BE2C (cell line): ENCODE measurements at places on chromosomes 1 and 21.

DNA sequence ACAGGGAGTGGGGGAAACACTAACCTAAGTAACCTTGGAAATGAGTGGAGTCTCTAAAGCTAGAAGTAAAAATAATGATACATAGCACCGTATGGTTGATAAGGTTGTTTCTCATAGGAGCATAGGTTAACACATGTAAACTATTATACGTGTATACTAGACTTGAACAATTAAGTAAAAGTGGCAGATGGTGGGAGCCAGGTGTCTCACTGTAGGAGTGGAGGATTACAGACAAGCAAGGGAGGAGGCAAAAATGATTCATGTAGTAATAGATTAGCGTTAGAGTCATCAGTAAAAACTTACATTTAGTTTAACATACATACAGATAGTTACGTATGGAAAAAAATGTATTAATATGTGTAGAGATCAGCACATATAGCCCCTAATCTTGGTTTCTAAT, 138.4 kb upstream of the DSCAM start:
- no peak for DNase-seq

DNA sequence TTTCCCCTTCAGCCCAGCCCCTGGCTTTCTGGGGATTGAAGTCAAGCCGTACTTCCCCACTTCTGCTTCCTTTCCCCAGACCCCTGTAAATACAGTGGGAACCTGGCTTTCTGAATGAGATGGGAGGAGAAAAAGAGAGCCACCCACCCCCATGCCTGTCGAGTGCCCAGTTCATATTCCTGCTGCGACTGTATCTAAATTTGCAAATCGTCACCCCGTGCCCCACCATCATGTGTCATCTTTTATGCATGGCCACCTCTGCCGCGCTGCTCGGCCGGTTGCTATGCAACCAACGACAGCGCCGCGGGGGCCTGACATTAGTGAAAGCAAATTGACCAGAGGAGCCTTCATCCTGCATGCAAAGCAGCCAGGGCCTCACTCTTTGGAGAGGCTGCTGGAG, 143.0 kb downstream of the ELAVL4 start:
- DNase-seq: peak; percentile 40

DNA sequence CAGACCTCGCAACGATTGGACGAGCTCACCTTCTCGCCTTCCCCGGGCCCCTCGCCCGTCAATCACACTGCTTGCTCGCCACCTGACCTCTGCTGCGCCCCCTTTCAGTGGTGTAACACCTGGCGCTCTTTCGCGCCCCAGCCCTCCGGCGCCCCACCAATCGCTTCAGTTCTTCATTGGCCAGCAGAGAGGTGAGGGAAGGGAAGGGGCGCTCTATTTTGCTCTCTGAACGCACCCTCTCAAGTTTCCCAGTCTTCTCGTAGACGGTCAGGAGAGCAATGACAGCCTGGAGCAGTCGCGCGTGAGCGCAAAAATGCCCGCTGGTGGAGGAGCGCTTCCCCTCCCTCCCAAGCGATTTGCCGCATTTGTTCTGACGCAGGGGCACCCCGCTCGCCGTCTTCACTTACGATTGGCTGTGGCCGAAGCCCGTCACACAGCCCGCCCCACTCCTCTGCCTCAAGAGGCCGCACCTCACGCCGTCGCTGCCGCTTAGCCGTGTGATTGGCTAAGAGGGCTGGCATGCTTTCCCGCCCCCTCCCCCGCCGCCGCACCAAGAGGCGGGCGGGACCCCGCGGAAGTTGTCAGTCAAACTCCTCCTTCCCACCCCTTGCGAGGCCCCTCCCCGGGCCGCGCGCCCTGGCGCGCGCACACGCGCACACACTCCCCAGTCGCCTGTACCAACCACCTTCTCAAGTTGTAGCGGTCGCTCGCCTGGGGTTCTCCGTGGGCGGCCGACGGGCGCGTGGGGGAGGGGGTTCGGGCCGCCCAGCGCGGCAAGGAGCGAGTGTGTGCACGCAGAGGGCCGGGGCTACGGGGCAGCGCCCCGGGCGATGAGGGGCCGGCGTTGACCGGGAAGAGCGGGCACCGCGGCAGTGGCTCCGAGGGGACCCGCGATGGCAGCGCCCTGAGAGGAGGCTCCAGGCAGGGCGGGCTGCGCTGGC, at the start of gene PPP2R5A:
TSS of gene PPP2R5A (plus strand) at position 667 of the 941 bp plus-strand sequence. CDS start 701 bp downstream, outside the sequence.
- DNase-seq: peak; percentile 99

DNA sequence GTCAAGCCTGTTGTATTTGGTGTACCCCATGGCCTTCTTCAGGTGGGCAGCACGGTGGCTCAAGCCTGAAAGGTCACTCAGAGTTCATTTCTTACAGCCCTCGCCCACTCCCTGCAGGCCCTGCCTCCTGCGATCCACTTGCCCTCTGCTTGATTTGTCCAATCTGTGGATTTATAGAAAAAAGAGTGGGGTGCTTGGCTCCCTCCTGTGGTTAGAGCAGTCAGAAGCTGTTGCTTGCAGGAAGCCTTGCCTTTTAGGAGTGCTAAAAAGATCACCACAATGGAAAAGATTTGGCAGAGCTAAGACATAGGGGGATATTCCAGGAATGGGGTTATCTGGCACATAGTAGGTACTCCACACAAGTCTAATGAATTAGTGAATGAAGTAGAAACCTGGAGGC, 108.0 kb upstream of the TRABD2B start:
- DNase-seq: no peak

DNA sequence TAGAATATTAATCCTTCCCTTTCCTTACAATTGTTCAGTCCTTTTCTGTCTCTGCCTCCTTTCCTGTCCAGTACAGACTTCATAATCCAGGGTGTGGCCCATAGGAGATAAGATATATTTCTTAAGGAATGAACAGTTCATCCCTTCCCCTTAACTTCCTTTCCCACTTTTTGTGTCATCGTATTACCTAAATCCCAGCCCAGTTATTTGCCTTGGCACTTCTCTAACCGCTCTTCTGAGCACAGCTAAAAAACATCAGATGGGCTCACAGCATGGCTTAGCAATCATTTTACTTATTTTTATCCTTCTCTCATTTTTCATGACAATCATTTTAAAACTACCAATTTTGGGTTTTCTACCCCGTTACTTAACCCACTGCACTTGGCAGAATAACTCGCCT, 39.6 kb downstream of the F3 start:
- no peak for DNase-seq

DNA sequence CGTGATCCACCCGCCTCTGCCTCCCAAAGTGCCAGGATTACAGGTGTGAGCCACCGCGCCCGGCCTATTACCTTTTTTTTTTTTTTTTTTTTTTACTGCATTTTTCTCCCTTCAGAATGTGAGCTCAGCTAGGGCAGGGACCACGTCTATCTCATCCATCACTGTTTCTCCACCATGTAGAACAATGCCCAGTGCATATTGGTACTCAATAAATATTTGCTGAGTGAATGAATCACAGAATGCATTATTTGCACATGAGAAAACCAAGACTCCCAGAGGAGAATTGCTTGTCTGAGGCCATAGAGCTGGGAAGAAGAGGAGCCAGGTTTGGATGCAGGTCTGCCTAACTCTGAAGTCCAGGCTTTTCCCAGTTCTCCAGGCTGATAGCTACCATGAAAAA, 8.2 kb upstream of the SLC9A1 start:
- no peak for DNase-seq

DNA sequence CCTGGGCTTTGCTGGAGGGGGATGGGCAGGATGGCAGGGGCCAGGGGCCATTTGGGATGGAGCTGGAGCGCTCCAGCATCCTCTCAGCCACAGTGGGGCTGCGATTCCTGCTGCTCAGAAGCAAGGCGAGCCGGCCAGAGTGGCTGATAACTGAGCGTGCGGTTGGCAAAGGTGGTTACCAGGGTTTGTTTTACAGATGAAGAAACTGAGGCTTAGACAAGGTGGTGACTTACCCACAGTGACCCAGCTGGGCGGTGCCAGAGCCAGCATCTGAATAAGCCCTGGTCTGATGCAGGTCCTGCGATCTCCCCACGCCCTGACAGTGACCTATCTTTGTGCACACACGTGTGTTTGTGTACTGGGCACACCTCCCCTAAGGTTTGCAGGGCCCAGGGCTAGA, 5.9 kb upstream of the PRXL2B start:
- DNase-seq: no peak

DNA sequence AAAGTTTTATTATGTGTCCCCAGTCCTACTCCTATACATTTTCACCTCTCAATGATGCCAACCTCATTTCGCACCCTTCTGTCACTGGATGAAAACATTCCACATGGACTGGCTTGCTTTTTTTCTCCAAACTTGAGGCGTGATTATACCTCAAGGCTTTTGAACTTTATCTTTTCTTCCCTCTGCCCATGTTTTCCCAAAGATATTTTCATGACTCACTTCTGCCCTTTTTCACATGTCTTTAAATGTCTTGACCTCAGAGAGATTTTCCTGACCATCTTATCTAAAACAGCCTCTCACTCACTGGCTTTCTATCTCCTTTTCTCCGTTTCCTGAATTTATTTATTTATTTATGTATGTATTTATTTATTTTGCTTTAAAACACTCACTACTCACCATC, 659.0 kb downstream of the PTPRC start:
- DNase-seq: no peak

- DNase-seq: no peak
Measured at GRCh38 chr1:223364685-223365382, 858 bp upstream of the SUSD4 start.

- no peak for DNase-seq
Measured at GRCh38 chr1:53416269-53416813, 42.9 kb upstream of the DMRTB1 start.

- no peak for DNase-seq
Measured at GRCh38 chr1:170503665-170504064, 28.3 kb upstream of the GORAB start.

DNA sequence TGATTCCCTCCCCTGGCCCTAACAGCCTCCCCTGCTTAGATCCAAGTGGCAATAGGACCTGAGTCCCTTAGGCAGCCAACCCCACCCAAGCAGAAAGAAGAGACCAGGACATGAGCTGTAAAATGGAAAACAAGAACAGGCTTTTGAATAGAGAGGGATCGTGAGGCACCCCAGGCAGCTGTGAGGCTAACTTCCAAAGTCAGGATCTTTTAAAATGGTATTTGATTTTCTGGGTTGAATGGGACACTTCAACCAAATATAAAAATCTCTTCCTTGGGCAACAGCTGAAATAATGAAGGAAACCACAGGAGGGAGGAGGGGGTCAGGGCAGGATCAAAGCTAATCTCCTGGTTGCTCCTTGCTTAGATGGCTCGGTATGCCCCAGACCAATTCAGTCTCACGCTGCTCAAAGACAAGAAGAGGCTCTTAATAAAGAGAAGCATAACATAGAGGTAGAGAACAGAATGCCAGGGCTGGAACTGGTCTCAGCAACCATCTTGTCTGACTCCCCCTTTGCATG, 28.6 kb upstream of the AVPR1B start:
- DNase-seq: no peak

- no peak for DNase-seq
Measured at GRCh38 chr1:121587777-121588176, 403.0 kb downstream of the SRGAP2C start.

- DNase-seq: peak; percentile 44
Measured at GRCh38 chr1:17437580-17438317, 1.7 kb downstream of the RCC2 start.

DNA sequence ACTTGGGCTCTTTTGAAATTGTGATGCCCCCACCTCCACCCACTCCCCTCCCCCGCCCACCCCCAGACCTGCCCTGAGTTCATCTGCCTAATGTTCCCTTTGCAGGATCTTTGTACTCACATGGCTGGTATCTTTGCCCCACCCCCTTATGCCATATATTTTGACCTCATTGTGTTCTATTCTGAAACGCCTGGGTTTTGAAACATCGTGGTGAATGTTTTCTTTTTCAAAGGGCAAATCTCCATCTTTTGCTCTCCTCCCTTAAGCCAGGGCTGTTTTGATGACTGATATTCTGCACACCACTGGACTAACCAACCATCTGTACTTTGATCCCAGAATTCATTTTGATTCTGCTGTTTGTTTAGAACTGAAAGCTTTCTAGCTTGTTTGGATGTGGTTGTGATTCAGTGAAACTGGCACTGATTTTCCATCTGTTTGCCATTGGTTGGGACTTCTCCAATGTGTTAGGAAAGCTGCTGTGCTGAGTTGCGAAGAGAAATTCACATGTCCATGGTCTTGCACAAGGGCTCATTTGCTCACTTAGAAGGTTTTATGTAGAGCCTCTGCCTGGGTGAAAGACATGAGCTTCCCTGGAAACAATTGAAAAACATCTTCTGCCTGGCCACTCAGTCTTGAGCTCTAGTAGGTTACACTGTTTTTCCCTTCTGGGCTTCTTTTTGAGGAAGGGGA, 16.5 kb downstream of the SMAP2 start:
- DNase-seq: no peak

DNA sequence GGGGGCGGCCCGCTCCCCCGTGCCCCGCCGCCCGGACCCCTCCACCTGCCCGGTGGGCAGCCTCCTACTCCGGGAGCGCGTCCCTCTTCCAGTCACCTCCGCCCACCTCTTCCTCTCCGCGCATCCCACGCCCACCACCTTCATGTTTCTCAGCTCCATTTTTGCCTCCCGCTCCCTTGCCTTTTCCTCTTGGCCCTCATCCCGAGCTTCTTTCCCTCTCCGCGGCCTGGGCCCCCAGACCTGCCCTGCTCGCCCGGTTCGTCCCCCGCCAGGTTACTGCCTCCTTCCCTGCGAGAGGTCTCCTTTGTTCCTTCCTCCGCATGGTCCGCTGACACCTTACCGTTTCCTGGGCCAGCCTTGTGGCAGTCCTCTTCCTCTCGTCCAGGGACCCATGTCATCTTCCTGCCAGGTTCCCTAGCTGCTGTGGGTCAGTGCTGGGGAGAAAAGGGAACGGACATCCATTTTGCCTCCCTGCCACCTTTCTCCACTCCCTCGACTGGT, 563 bp downstream of the QSOX1 start:
- no peak for DNase-seq
